Skeletal muscle cell (primary cell): ENCODE measurements at places on chromosomes 4 and X.
A peak's percentile ranks its signal among the peaks of the same experiment; 100 is the strongest.

DNA sequence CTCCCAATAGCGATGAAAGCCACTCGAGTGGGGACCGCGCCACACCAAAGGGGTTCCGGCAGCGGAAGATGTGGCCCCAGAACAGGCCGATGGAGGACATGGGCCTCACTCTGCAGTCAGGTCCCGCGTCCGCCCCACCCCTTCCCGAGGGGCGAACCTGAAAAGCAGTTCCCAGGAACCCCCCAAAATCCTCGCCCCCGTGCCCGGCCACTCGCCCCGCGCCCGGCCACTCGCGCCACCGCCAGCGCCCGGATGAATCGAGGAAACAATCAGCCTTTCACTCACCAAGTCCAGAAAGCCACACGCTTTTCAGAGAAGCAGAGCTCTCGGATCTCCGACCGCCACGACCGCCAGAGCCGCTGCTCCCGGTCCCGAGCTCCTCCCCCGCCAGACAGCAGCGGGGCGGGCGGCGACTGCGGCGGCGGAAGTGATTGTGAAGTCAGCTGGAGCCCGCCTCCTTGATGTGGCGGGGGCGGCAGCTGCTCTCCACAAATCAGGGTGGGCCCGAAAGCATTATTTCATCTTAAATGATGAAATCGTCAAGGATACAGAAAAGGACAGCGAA lies at the start of gene PJA1:
Gene PJA1 (minus strand): TSS at position 367 of the 565 bp plus-strand sequence. CDS start 2,380 bp downstream, outside the sequence.
- peak; percentile 31 for DNase-seq

DNA sequence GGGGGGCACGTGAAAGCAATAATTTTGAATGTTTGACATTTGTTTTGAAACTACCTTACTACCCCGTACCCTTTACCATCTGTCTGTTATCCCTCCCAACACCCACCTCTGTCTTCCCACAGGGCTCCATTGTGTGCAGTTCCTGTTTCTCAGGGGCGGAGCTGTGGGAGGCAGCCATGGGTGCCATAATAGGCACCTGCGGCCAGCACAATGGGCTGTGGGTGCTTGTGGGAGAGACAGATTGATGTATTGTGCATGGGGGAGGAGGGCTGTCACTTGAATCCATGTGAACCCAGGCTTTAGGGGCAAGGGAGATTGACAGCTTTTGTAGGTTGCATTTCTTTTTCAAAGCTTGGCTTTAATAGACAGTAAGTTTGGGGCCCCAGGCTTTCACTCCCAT lies 122.6 kb upstream of the CXorf66 start:
- no peak for DNase-seq

GRCh38 chr4:89344571-89344970 lies 37.0 kb upstream of the GPRIN3 start:
- DNase-seq, result no peak

- DNase-seq, result no peak
Observed at GRCh38 chr4:162274354-162274753, 110.6 kb upstream of the FSTL5 start.

DNA sequence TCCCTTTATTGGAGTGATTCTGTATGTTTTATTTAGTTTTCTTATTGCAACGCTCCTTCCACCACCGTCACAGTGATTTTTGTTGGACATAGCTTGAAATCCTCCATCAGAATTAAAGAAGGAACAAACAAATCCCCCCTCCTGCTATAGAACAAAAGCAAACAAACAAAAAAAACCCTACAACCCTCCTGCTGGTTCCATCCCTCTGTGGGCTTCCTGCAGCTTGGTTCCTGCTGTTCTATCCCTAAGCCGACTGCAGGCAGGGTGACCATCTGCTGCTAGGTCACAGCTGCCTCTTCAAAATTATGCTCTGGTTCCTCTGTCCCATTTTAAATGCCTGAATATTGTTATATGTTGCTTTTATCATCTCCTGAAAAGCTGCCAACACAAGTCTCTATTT lies 116.8 kb upstream of the AGA start:
- DNase-seq, result no peak

- no peak for DNase-seq
Observed at GRCh38 chrX:100208076-100208475, 202.0 kb downstream of the PCDH19 start.

DNA sequence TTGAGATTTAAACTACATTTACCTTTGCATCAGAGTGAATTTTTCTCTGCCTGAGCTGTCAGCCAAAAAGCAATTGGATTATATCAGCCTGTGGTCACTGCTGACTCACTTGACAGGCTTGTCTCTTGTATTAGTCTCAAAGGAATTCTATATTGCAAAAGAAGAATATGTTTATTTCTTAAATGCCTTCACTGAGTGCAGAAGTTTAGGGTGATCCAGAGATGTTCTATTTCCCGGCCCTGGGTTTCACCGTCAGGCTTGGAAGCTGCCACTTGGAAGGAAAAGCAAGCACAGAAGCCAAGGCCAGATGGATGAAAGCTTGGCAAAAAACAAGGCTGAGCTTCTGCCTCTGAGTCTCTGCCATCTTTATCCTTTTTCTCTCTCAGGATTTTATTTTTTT lies 80.9 kb downstream of the FAM114A1 start:
- peak; percentile 87 for DNase-seq

- no peak for DNase-seq
Observed at GRCh38 chr4:15983610-15984009, 20.6 kb upstream of the FGFBP2 start.

DNA sequence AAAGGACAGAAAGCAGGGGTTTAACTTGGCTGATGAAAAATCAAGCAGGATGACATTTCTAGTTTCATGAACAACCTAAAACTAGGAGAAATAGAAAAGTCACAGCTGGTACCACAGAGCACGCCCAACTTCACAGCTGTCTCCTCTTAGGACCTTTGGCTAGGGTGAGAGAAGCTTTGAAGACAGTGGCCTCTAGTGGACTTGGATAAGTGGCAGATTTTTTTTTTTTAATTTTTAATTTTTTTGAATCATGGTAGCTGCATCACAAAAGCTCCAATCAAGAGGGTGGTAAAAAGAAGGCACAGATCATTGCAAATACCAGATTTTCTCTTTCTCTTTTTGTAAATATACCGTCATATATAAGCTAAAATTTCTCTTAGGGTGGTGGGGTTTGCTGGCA lies 20.2 kb upstream of the MAP3K15 start:
- peak; percentile 1 for DNase-seq

GRCh38 chr4:24408640-24409039 lies 175.7 kb downstream of the DHX15 start:
- no peak for DNase-seq

- no peak for DNase-seq
Observed at GRCh38 chrX:9462456-9462855, 2.4 kb upstream of the TBL1X start.

GRCh38 chr4:80694171-80694570 lies 336.3 kb upstream of the BMP3 start:
- DNase-seq, result peak; percentile 4
